Caudate nucleus (tissue), 63 donors: ENCODE measurements at places on chromosomes 13 and 19.

DNA sequence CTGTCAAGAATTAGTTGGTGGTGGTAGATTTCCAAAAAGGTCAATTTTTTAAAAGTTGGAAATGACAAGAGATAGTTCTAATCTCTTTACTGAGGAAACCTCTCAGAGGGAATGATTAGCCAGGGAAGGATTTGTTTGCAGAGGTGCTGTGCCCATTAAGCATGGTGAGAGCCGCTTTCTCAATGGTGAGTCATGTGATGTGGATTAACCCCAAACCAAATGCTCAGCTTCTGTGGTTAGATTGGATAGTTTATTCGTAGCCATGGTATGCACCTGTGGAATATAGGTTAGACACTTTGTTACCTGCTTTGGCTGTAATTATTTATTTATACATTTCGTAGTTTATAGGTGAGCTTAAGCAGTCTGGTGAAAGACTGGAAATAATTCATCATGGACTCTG lies 7.1 kb downstream of the HNRNPM start:
- no peak for DNase-seq

- DNase-seq, result no peak
These were observed 15.5 kb downstream of the APLP1 start for GRCh38 chr19:35883882-35884281.

DNA sequence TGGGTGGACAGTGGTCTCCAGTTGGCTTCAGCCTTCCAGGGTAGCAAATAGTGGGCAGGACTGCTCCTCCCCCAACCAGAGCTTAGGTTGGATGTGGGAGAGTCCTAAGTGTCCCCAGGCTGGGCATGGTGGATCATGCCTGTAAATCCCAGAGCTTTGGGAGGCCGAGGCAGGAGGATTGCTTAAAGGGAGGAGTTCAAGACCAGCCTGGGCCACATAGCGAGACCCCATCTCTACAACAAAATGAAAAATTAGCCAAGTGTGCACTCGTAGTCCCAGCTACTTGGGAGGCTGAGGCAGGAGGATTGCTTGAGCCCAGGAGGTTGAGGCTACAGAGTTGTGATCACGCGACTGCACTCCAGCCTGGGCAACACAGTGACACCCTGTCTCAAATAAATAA lies 7.4 kb downstream of the RRAS start:
- DNase-seq, result no peak

- no peak for DNase-seq
These were observed 101.5 kb downstream of the DPF1 start for GRCh38 chr19:38122402-38123093.

- DNase-seq, result no peak
These were observed 25.4 kb downstream of the ZNF558 start for GRCh38 chr19:8806661-8807060.

- DNase-seq, result no peak
These were observed 27.1 kb upstream of the UBL3 start for GRCh38 chr13:29877456-29878078.

DNA sequence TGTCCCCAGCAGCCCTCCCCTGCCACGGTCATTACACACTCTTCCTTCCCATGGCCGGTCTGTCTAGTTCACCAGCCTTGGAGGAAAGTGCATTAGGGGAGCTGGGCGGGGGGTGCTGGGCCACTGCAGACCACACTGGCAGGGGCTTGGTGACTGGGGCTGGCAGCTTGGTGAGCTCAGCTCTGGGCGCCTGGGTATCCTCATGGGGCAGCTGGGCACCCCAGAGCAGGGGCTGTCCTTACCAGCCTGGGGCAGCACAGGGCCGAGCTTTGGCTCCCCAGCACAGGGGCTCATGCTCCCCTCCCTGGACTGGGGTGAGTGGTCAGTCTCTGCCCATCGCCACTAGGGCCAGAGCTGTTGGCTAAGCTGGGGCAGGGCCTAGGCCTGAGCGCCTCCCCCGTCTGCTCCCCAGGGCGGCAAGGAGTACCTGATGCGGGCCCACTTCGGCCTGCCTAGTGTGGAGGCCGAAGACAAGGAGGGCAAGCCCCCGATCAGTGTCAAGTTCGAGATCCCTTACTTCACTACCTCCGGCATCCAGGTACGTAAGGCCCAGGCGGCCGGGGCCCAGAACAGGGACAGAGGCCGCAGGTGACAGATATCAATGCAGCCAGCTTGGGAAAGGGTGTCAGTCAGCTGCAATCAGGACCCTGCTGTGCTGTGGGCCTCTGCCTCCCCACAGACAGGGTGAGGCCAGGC lies 35.5 kb downstream of the AP1M1 start:
- no peak for DNase-seq

DNA sequence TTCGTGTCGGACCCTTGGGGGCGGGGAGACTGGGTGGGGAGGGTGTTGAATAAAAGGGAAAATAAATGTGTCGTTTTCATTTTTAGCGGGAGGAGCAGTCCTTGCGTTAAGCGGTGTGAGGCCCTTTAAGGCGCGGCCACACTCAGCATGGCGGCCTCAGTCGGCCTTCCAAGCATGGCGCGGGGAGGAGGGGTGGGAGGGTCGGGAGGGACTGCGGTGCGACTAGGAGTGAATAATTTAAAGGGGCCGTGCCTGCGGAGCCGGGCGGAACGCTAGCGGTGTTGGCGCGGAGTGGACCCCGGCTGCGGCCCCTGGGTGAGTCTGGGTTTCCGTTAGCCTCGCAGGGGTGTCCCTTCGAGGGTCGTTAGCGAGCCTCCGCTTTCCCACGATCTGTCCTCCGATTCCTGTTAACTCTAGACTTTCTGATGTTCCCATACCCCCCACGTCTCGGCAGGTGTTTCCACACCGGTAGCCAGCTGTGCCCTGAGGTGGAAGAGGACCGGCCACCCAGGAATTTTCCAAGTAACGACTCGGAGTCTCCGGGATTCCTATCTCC lies 1.5 kb upstream of the PNPLA6 start:
- DNase-seq, result peak; percentile 90

GRCh38 chr13:25190256-25190655 lies 18.2 kb upstream of the AMER2 start:
- DNase-seq, result no peak

- no peak for DNase-seq
These were observed 13.1 kb downstream of the ATP11A start for GRCh38 chr13:112702986-112703379.

GRCh38 chr13:82803341-82803740 lies 1078.9 kb downstream of the SLITRK1 start:
- DNase-seq, result no peak

DNA sequence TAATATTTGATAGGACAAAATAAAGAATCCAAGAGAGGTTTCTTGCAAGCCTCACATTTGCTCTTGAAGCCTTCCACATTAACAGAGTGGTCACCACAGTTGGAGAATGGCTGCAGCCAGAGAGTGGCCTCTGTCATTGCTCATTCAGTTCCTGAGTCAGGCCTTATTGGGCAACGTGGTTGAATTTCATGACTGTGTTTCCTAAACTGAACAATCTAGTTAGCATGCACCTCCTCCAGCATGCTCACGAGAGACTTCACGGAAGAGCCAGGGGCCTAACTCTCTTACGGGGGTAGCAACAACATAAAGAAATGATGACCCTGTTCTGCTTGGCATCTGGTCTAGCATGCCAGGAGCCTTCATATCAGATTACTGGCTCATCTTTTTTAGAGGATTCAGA lies 9.6 kb upstream of the UBL3 start:
- DNase-seq, result no peak

- DNase-seq, result no peak
These were observed 47.1 kb downstream of the LNX2 start for GRCh38 chr13:27573265-27573664.

- DNase-seq, result no peak
These were observed 16.5 kb downstream of the ELF1 start for GRCh38 chr13:41002606-41003005.

DNA sequence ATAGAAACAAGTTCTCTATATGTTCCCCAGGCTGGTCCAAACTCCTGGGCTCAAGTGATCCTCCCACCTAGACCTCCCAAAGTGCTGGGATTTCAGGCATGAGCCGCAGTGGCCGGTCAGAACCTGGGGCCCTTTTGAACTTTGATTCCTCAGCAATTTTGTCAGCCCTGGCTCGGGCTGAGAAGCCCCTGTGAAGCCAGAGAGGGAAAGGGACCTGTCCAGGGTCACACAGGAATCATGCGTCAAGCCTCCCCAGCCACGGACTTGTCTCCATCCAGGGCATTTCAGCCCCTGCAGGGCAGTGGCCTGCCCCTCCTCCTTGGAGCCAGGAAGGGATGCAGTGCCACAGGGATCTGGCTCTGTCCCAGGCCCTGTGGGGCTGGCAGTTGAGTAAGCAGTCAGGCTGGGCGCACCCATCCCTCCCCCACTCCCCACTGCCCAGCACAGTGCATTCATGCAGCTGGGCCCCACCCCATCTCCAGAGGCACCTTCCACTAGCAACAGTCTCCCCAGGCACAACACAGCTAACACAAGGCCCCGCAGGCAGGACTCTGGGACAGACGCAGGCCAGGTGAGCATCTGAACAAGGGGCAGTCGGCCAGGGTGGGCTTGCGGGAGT lies at the start of gene CAPS:
Gene CAPS (plus strand): TSS at position 516 of the 619 bp plus-strand sequence. CDS start 153 bp downstream, outside the sequence.
- DNase-seq, result no peak

GRCh38 chr19:47021536-47022139 lies 2.0 kb downstream of the NPAS1 start:
- no peak for DNase-seq

GRCh38 chr13:91212231-91212630 lies 135.3 kb upstream of the MIR17HG start:
- no peak for DNase-seq

GRCh38 chr13:104385404-104385803 lies 1319.2 kb upstream of the SLC10A2 start:
- DNase-seq, result no peak

- DNase-seq, result no peak
These were observed 31.2 kb downstream of the TMPRSS9 start for GRCh38 chr19:2391118-2391725.

- no peak for DNase-seq
These were observed 40.5 kb downstream of the TEX26 start for GRCh38 chr13:30972888-30973377.

GRCh38 chr13:113927661-113928581 lies 46.0 kb downstream of the C13orf46 start:
- DNase-seq, result no peak

DNA sequence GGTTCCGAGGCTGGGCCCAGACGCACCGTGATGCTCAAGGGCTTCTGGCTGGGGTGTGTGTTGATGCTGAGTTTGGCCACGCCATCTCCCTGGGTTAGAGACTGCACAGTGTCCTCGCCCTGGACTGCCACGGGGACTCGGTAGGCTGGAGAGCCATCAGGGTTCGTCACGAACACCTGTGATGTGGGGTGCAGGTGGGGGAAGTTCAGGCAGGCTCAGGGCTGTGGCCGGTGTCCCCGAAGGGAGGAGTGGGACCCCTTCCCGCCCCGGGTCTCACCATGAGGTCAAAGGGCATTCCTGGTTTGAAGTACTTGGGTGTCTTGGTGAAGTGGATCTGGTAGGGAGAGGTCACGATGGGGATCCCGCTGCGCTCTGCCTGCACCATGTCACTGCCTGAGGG lies 8.2 kb downstream of the C3 start:
- DNase-seq, result no peak

GRCh38 chr13:86741762-86742285 lies 929.3 kb upstream of the SLITRK5 start:
- DNase-seq, result no peak

DNA sequence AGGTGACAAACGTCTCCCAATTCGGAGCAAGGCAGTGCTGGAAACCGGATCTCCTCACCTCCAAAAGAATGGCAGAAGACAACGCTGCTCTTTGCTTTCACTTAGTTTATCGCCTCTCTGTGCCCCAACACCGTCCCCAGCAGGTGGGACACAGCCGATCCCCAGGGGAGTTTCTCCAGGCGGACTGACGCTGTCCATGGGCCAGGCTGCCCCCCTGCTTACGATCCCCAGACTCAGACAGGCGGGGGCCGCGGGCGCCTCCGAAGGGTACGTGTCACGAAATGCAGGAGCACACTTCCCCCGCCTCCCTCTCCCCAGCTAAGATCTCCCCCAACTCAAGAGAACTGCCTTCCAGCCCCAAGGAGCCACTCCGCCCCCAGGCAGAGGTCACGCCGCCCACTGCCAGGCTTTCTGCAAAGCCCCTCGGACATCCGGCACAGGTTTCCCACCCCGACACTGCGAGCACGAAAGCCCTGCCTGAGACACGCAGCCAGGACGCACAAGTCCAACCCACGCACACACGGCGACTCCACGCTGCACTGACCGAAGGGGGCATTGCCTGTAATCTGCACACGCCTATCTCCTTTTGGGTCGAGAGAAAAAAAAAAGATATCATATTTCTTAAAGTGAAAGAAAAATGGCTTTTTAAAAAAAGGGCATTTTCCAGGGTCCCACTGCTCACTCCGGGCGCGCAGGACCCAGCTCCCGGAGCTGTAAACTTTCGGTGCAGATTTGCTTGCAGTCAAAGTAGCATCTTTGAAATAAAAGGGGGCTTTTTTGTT lies 2.0 kb downstream of the SPRY2 start:
- DNase-seq, result peak; percentile 70

DNA sequence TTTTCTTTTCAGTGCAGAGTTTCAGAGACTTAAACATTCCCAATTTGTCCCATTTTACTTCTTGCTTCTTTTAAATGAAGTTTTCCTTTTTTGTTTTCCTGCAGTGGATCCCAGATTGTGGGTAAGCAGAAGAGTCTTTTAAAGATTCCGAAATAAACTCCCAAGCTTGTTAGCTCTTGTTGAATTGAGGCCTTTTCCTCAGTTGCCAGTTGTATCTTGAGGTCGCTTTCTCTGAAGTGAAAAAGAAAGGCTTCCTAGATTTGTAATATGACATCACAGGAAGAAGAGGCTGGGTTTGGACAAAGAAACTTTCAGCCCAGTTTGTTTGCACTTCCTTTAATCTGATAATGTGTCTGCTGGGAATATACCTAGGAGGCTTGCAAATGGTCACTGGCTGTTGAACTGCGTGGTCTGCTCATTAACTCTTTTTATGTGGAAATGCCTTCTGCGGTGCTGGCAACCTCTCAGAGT lies at the start of gene LPAR6:
Gene LPAR6 (minus strand): TSS at position 233 of the 471 bp plus-strand sequence. CDS start 690 bp downstream, outside the sequence.
- DNase-seq, result no peak

DNA sequence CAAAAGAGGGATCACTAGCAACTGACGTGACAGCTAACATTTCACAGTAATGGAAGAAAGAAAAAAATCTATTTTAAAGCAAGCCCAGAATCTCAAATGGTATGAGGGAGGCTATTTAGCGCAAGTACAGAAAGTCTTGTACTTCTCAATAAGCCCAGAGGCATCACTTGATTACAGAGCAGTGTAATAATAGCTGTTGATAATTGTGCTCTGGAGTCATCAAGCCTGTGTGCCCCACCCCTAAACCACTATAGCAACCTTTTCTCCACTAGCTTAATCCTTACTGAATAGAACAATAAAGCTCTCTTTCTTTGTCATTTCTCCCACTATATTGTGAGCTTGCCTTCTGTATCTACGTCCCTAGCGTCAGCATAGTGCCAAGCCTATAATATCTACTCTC lies 56.6 kb downstream of the FREM2 start:
- no peak for DNase-seq

- DNase-seq, result no peak
These were observed 33.8 kb upstream of the SACS start for GRCh38 chr13:23467048-23467931.

GRCh38 chr19:38033658-38034491 lies 126.9 kb downstream of the SIPA1L3 start:
- DNase-seq, result no peak

- DNase-seq, result no peak
These were observed 1.4 kb upstream of the SBSN start for GRCh38 chr19:35529241-35530218.

- no peak for DNase-seq
These were observed 132.6 kb downstream of the COG6 start for GRCh38 chr13:39788102-39788501.

- no peak for DNase-seq
These were observed 72.2 kb downstream of the ATP11A start for GRCh38 chr13:112761701-112762689.
